Activated CD4-positive, alpha-beta T cell treated with anti-CD3 and anti-CD28 coated beads, Interleukin-2, amount 10 ng/mL, durations not matched to agents 7 days and 5 days (primary cell): ENCODE measurements at places on chromosomes 3 and 15. TPM values are rescaled to one million over a fixed set of nuclear protein-coding genes. Genes with fewer than 3 reads are reported as not detected.

The CYP1A2 gene
- total RNA-seq: not detected

The CP gene
- total RNA-seq: not detected

DNA sequence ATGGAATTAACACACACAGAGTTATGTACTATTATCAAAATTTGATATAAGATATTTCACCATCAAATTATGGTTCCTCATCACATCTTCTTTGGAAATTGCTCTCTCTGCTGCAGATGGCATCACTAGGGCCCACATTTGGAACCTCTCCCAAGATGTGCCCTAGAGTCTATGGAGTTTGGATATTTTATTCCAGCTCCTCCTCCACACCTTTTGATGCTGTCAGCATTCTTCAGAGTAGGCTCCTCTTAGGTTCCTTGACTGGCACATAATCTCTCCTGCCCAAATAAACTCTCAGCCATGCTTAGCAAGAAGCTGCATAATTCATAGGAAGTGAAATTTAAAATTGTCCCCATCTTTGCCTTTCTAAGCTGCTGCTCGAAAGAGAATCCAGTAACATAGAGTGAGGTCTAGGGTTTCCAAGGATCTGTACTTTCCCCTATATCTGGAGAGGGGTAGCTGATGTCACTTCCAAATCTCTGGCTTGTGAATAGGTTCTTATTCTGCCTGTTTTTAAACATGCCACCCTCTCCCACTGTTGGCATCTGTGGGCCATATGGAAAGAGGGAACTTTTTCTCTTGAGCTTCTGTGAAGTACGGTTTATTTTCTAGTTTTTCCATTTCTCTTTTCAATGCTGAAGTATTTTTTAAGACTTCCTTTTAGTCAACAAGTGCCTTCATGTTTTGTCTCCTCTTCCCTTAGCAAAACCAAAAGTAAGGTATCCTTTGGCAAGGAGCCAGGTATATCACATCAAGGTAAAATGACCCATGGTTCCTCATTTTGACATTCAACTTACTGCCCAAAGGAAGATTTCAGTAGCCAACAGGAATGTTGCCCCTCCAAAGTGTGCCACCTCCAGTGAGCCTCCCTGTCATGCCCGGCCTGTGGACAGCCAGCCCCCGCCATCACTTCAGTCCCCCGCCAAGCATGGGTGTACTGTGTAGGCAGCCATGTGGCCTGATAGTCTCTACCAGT, 75.3 kb upstream of the C2CD4B start:
- H3K4me3 ChIP-seq: no peak overlapping the region
- no peaks in the 10 kb centered on the region for H3K36me3 ChIP-seq
- H3K27ac ChIP-seq: no peak overlapping the region
- no peaks in the 10 kb centered on the region for H3K4me1 ChIP-seq
- peaks cover 4% of the 10 kb centered on the region for H3K27me3 ChIP-seq
- DNase-seq: no peak

- H3K36me3 ChIP-seq: peaks cover 27% of the 10 kb centered on the region
- H3K4me1 ChIP-seq: peaks cover 35% of the 10 kb centered on the region
- H3K27me3 ChIP-seq: no peaks in the 10 kb centered on the region
- no peak overlapping the region for H3K27ac ChIP-seq
- no peak for DNase-seq
Observed at GRCh38 chr15:38588672-38589071, 24.1 kb upstream of the RASGRP1 start.

- no peak overlapping the region for H3K27ac ChIP-seq
- no peaks in the 10 kb centered on the region for H3K4me1 ChIP-seq
- no peak for DNase-seq
- peaks cover 2% of the 10 kb centered on the region for H3K27me3 ChIP-seq
Observed at GRCh38 chr15:77599357-77599756, 33.4 kb downstream of the LINGO1 start.

DNA sequence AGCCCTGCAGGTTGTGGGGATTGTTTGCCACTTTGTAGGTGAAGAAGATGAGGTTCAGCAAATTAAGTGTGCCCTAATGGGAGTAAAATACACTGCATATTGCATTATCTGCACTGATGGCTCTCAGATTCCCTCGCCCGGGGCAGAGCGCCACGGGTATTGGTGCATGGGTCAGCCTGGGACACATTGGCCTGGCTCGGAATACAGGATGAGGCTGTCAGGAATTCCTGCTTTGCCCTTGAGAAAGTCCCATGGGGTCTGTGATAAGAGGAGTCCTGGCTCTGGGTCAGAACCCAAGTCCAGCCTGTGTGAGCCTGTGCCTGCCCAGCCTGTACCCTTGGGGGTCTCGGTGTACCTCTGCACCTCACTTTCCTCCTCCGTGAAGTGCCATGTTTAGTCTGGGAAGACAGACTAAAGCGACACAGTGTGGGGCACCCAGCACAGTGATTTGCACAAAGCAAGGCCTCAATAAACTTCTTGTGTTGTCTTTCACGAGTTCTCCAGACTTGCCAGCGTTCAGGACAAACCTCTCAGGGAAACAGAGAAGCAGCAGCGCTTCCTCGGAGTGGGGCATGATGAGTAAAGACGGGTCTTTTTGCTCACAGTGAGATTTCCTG, 107.6 kb downstream of the LRRK1 start:
- no peak overlapping the region for H3K4me3 ChIP-seq
- DNase-seq: no peak
- H3K36me3 ChIP-seq: no peaks in the 10 kb centered on the region
- H3K27me3 ChIP-seq: peaks cover 3% of the 10 kb centered on the region
- no peak overlapping the region for H3K27ac ChIP-seq
- H3K4me1 ChIP-seq: no peaks in the 10 kb centered on the region
